ENCODE measurements at places on chromosomes 3 and 15.

DNA sequence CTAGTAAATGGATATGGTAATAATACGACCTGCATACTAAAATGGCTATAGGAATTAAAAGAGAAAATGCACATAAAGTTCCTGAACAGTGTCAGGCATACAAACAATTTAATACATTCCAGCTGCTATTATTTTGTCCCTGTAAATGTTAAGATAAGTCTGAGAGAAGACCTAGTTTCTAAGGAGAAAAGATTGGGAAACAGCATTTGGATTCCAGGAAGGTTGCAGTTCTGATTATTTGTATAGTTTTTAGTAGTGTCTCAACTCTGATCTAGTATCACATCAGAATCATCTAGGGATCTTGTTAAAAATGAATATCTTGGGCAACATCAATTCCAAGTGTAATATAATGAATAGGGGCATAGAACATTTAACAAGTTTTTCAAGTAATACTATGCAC lies 905.7 kb downstream of the NSUN3 start:
- DNase-seq: no peak

DNA sequence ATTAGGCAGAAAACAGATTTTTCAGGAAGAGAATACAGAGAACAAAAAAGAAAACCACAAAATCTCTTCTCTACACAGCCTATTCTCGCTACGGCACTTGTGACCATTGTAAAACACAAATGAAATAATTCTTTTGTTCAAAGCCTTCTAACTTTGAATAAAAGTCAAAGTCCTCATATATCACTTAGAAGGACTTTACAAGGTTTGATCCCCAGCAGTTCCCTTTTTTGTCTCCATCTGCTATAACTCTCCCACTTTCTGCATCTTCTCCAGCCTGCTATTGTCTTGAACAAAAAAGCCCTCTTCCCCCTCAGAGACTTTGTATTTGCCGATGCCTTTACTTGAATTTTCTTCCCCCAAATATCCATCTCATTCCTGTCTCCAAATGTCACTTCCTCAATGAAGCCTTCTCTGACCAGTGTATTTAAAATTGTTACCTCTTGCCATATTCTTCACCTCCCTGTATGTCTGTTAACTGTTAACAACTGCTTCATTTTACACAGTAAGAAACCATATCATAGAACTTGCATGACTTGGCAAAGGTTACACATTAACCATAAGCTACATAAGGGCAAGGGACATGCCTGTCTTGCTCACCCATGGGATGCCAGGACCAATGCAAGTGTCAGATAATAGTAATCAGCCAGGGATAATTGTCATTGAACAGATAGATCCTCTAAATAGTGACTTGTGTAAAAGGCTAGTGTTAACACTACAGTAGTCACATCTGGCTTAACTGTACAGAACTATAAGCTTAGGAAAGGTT lies 122.4 kb downstream of the CBLB start:
- no peak for DNase-seq

GRCh38 chr3:191261304-191261638 lies 62.2 kb downstream of the OSTN start:
- no peak for DNase-seq

DNA sequence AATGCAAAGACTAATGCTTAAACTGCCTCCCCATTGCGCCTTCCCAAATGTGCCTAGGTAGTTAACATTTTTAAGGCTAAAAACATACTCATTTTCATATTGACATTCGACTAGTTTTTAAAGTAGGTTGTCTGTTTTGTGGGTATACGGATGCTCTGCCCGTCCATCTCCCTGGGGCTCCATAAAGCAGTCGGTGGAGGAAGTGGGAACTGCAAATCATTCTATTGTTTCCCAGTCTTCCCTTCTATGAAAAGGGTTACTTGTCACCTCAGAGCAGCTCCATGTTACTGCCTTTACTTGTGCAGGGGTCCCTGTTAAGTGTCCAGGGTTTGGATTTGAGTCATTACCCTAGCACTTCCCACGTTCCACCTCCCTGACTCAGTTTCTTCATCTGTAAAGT lies 10.9 kb downstream of the CHCHD6 start:
- DNase-seq: no peak

- DNase-seq: no peak
These were observed 62.6 kb downstream of the MFSD1 start for GRCh38 chr3:158864492-158864891.

DNA sequence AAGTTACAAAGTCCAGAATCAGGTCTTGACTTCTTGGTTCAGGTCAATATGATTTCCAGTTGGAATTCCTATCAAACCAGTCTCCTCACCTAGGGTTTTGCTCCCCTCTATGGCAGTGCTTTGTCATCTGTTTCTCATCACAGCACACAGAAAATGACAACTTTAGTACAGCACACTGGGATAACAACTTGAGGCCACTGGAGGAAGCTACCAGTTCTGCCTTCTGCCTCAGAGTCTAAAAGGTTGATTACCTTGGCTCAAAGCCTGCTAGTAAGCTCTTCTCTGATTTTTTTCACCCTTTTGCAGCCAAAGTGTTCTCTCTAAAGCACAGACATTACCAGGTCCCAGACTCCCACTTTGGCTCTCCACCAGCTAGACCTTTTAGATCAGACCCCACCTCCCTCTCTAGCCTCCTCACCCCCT lies 24.8 kb upstream of the TRIM59 start:
- DNase-seq: no peak

Measured in left hindlimb (tissue), 1 donor.